GM13977 (cell line): ENCODE measurements at places on chromosomes 2 and 18.

- DNase-seq, result no peak
Observed at GRCh38 chr2:88684519-88684918, 7.0 kb upstream of the RPIA start.

DNA sequence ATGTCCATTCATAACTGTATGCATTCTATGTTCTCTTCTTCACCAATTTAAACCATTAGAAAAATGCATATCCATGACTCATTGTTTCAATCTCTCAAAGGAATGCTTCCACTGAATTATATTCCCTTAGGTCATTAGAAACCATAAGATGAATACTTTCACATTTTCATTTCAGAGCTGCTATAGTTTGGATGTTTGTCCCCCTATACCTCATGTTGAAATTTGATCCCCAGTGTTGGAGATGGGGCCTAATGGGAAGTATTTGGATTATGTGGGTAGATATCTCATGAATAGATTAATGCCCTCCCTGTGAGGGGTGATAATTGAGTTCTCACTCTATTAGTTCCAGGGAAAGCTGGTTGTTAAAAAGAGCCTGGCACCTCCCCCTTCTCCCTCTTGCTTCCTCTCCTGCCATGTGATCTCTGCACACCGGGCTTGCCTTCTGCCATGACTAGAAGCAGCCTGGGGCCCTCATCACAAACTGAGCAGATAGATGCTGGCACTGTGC lies 35.7 kb downstream of the THUMPD2 start:
- DNase-seq, result no peak

DNA sequence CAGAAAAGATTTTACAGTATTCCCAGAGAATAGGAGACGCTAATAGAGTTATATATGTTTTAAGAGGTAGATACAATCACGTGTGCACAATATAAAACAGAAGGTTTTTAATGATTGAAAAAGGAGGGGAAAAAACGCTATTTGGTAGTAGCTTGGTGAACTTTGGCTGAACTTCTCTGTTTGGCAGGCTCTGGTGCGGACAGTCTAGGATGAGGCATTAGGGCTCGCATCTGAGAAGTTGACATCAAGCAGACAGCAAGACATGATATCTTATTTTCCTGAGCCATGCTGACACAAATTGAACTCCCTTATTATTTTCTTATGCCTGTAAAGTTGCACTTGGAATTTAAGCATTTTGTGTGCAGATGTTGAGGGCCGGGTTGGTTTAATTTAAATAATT lies 176.6 kb downstream of the EN1 start:
- DNase-seq, result no peak

DNA sequence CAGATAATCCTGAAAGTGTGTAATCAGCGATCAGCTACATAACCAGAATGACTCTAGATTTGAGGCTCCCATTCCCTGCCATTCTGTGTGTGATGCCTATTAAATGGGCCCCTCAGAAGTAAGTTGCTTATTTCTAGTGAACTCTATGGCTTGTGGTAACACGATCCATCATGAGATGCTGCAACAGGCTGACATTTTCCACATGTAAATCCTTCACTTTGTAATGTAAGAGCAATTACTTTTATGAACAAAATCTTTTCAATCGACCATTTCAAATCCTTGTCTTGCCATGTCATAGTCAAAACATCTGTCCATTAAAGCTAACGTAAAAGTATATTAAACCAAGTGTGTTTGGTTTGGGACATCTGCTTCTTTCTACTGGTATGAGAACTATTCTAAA lies 175.9 kb upstream of the ETAA1 start:
- DNase-seq, result no peak

DNA sequence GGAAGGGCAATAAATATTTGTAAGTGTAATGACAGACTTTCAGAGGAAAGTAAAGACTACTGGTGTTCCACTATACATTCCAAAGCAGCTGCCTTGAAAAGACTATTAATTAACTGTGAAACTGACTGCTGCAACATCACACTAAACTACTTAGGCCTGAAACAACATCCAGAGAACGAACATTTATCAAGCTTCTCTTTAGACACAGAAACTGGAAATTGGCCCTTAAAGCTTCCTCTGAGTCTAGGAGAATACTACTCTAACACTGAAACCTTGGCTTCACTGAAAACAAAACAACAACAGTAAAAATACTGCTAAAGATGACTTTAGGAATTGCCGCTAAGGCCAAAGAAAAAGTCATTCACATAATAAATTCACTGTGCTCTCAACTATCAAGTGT lies 74.6 kb downstream of the ESCO1 start:
- DNase-seq, result no peak

- DNase-seq, result no peak
Observed at GRCh38 chr2:238515377-238515776, 88.7 kb downstream of the ASB1 start.

GRCh38 chr2:160252278-160252887 lies 52.3 kb upstream of the ITGB6 start:
- DNase-seq, result peak; percentile 22
